ENCODE measurements at places on chromosomes 5 and 9. TPM values are rescaled to one million over a fixed set of nuclear protein-coding genes. Genes with fewer than 3 reads are reported as not detected.
A peak's percentile ranks its signal among the peaks of the same experiment; 100 is the strongest.

- peak; percentile 17 for DNase-seq
Observed at GRCh38 chr9:136644593-136645351, 17.9 kb upstream of the EGFL7 start.

The CD74 gene
- total RNA-seq, result not detected

DNA sequence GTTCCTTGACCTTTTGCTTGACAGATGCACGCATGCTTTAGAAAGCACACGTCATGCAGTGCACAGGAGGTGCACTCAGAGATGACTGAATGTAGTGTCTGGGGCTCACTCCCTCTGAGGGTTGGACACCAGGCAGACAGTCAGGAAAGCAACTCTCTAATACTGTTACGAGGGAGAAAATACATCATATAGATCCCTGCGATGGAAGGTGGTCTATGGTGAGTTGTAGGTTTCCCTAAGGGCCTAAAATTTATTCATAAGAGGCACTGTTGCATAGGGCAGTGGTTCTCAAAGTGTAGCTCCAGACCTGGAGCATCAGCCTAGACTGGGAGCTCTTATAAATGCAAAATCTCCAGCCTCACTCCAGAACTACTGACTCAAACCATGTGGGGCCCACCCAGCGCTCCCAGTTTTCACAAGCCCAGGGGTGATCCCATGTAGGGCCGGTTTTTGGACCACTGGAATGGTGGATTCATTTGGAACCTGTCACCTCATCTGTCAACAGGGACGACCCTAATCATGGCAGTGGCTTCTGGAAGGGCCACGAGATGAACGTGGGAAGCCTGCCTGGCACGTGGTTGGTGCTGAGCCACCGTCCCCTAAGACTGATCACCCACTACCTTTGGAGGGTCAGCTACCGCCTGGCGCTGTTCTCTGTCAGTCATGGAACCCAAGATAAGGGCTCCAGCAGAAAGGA lies 16.8 kb upstream of the PHF19 start:
- DNase-seq, result no peak

- no peak for DNase-seq
Observed at GRCh38 chr5:61822584-61822983, 483.4 kb upstream of the KIF2A start.

DNA sequence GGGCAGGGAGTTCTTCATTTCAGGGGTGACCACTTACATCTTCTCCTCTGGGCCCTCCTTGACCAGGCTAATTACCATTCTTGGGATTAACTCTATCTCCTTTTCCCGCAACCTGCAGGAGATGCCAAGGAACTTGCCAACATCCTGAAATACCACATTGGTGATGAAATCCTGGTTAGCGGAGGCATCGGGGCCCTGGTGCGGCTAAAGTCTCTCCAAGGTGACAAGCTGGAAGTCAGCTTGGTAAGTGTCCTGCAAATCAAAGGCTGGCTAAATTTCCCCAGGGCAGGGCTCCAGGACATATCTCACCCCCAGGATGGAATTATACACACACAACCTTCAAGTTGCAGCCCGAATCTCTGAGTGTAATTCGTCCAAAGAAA lies 30.2 kb downstream of the TGFBI start:
- no peak for DNase-seq

DNA sequence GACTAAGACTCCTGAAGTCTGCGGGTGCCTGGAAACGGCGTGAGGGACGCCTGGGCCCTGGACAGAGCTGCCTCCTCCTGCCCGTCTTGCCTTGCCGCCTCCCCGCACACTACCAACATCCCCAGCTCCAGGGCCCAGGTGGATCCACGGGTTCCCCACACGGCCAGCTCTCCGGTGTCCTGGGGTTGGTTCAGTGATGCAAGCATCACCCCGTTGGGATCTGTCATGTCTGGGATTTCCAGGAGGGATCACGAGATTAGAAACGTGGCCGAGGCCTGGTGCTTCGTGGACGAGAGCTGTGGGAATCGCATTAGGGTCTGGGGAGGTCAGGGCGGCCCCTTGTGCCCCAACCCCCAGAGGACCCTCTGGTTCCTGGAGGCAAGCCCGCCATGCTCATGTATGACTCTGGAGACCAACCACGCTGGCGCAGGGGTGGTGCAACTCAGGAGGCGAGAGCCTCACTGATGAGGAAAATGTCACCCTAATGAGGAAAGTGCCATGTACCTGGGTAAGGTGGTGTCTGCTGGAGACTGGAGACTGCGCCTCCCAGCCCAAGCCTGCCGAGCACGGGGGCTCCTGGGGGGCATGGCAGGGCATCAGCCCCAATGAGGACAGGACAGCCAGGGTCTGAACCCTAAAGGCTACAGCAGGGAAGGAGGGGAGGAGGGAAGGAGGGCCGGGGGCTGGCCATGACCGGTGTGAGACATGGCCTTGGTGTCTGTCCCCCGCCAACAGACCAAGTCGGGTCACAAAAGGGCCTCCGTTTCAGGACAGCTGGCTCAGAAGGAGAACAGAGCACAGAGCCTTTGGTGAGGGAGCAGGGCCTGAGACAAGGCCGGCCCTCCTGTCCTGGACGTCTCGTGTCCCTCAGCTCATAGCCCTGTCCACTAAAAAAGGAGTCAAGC lies 31.9 kb upstream of the SLC6A19 start:
- DNase-seq, result no peak

GRCh38 chr5:52523701-52524100 lies 264.0 kb upstream of the ITGA1 start:
- no peak for DNase-seq

DNA sequence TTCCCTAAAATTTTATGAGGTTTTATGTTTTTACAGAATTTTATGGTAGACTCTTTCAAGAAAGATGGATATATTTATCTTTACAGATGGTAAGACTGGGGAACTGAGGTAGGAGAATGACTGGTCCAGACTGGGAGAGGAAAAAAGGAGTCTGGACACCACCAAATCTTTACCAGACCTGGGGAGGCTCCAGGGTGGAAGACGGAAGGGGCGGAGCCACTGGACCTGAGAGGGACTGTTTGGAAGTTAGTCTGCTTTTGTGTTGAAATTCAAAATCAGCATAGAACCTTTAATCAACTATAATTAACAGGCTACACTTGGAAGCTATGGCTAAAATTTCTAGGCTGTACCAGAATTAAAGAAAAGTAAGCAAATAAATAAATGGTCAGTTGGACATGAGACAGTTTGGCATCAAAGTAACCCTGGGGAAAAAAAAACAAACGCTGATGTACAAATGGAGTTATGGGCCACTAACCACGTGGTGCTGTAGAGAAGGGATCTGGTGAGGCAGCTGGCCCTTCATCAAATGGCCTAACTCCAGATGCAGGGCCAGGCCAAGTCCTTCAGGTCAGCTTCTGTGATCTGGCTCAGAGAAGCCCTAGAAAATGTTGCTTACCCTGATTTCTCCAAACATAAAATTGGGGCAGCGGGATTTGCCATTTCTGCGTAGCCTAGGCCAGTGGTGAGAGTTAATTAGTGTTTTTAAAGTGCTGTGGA lies 155.1 kb downstream of the ARSB start:
- DNase-seq, result no peak

DNA sequence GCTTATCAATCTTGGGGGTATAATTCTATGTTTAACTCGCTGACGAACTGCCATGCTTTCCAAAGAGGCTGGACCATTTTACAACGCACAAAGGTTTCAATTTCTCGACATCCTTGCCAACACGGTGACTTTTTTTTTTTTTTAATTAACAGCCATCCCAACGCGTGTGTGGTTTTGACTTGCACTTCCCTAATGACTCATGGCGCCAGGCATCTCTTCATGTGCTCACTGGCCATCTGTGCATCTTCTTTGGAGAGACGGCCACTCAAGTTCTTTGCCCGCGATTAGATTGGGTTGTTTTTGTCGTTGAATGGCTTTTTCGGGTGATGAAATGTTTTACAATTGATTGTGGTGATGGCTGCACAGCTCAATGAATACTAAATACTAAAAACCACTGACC lies 12.5 kb upstream of the CARD9 start:
- no peak for DNase-seq

The IL17B gene
- 0.60 TPM for total RNA-seq

- DNase-seq, result peak; percentile 8
Observed at GRCh38 chr5:153818626-153819025, 220.1 kb downstream of the FAM114A2 start.

GRCh38 chr9:94967482-94967881 lies 241.0 kb downstream of the AOPEP start:
- no peak for DNase-seq

DNA sequence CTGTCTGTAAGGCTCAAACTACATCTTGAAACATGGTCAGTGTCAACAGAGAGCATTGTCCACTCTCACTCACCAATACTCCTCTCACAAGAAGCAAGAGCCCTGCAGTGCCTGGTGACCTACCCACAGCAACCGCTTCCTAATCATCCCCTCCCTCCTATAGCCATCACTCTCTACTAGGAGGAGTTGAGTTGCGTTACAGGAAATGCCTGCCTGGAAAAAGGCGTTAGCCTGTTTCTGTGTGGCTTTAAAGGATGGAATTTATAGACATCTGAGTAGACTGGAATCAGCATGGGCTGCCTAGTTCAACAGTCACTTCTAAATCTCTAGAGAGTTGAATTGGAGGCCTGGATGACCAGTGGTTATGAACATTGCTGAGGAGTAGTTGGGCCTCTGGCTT lies 108.3 kb upstream of the FER start:
- DNase-seq, result no peak

The ZFR gene
- 73.0 TPM for total RNA-seq

DNA sequence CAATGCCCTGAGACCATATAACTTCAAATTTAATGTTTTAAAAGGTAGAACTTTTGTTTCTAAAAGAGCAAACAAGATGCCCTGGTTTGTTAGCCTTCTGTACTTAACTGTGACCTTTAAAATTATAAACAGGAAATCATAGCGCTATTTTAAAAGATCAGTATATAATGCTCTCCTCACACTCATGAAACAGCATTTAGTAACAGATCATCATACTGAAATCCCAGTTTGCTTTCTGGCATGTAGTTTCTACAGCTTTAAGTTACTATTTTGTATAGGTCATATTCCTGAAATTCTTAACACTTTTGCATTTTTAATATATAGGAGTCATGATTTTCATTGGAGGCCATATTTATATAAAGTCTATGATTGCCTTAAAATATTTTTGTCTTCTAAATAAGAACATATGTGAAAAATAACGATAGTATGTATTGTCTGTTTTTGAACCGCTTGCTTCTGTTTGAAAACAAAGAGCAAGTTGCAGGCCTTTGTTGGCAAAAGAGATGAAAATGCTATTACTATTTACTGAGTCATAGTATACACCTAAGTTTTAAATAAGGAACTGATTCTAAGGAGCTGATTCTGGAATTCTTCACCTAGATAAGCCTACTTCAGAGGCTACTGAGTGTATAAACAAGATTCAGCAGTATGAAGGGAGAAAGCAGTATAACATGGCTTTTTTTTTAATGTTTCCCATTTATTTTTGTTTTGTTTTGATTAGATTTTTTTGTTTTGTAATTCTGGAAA lies 20.5 kb downstream of the SRFBP1 start:
- no peak for DNase-seq

The KCNV2 gene
- total RNA-seq, result not detected

DNA sequence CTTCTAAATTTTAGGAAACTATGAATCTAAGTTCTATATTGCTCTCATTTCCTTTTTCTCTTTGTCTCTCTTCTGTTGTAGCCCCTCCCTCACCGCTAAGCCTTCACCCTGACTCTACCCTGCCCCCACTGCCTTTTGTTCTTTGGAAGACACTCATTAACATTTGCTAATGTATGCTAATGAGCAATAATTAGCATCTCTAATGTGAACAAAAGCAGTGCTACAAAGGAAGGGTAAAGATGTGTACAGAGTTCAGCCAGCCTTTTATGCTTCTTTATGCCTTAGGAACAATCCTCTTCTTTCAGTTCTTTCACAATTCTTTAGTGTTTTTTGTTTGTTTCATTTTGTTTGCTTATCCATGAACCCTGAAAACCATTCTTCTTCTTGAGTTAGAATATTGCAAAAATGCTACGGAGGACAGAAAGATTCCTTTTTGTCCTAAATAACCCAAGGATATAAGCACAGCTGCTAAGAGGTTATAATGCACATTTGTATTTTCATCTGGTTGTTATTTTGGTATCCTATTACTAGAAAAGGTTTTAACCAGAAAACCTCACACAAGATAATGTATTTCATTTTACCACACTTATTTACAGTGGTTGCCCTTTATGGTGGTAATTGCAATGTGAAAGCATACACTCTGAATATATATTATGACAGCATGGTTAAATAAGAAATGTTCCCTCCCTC lies 159.3 kb downstream of the TMC1 start:
- no peak for DNase-seq

DNA sequence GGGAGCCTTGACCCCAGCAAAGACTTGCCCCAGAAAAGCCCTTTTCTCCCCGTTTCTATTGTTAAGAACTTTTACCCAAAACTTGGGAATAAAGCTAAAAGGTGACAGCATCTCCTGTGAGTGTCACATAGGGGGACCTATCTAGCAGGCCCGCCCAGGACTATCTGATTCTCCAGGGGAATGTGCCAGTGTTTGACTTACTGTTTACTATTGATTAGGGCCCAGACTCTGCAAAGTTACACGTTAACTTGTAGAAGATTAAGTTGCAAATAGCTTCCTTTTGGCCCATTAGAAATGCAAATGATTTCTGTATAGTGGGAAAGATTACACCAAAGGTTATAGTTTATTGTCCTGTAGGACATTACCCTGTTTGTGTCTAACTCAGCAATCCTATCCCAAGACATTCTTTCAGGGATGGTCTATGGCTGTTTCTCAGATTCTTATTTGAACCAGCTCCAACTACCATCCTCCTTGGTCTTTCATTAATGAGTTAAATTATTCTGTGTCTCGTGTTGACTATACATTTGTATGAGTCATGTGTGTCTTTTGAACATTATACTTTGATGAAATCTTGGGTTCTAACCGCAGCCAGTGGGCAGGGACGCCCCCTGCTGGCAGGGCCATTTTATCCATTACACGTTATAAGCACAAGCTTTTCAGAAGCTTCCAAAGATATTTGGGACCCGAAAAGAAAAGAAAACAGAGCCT lies 60.7 kb downstream of the HRH2 start:
- DNase-seq, result no peak

- DNase-seq, result no peak
Observed at GRCh38 chr9:105449081-105449480, 1.2 kb downstream of the FSD1L start.

DNA sequence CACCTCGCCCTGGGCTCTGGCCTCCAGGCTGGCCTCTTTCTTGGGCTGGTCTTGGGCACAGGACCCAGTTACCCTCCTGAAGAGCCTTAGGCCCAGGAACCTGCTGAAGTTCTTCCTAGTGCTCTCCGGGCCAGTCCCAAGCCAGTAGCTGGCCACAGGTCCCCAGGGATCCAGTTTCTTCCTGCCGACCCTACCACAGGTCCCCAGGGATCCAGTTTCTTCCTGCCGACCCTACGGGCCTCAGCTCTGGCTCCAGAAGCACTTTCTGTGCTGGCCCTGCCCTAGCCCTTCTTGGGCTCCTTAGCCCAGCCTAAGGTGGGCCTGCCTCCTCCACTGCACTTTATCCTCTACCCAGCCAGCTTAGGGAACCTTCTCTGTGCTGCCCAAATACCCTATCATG lies 18.2 kb upstream of the CACFD1 start:
- no peak for DNase-seq

The SLC34A1 gene
- total RNA-seq, result not detected

GRCh38 chr5:146794326-146795029 lies 84.1 kb downstream of the PPP2R2B start:
- no peak for DNase-seq

The GNA14 gene
- total RNA-seq, result not detected

GRCh38 chr9:32384002-32384363 lies 460 bp upstream of the ACO1 start:
- DNase-seq, result no peak
